ENCODE measurements at places on chromosomes 5 and 9.

DNA sequence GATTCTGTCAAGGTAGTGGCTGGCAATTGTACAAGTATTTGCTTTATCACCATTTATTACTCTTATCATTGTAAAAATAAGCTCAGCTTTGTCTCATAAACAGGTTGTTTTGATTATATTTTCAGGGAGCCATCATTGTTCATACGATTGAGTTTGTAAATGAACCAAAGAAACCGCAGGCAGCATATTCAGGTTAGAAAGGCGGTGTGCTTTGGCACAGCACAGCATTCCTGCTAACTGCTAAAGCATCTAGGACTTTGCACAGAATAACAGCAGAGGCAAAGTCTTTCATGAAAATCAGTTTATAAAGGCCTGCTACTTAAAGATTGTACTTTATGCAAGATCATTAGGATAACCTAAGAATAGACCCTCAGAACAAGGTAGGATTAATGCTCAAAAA lies 281.5 kb upstream of the SLC24A2 start:
- no peak for DNase-seq

DNA sequence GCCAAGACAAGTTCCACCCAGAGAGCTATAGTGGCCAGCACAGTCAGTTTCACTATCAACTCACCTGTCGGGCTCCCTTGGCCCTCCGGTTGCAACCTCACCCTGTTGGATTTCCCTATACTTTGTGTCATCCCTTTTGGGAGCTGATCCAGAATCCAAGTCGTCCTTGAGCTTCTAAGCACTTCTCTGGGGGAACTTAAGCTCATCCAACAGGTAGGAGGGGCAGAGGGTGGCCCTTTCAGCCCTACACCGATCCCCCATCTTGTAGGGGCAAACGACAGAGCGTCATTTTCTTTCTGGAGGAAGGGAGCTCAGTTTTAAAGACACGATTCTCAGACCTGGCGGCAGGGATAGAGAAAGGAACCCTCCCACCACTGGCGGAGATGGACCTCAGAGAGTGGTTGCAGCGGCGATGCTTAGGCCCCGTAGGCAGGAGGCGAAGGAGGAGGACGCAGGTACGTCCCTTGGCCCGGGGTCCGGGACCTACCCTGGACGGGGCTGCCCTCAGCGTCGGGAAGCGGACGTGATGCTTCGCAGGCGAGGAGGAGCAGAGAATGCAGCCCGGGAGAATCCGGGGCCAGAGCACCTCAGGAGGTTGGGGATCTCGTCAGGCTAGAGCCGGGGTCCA lies 519 bp downstream of the ZER1 start:
- DNase-seq = no peak

DNA sequence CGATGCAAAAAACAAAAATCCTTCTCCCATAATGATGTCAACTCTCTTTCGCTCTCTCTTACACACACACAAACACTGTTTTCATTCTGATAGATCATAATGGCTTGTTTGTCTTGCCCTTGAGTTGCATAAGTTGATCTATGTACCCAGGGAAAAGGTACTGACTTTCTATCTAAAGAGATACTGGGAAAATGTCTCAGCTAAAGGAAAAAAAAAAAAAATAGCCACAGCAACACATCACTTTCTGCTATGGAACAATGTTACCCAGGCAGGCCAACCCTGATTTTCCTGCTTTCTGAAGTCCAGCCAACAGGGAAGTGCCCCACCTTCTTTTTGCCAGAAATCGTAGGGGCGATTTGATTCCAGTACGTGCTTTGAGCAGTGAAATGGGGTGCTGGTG lies 212.6 kb upstream of the ACTBL2 start:
- no peak for DNase-seq

- no peak for DNase-seq
Observed at GRCh38 chr9:15670894-15671293, 118.1 kb downstream of the CCDC171 start.

- no peak for DNase-seq
Observed at GRCh38 chr9:92058723-92059444, 56.3 kb downstream of the SPTLC1 start.

DNA sequence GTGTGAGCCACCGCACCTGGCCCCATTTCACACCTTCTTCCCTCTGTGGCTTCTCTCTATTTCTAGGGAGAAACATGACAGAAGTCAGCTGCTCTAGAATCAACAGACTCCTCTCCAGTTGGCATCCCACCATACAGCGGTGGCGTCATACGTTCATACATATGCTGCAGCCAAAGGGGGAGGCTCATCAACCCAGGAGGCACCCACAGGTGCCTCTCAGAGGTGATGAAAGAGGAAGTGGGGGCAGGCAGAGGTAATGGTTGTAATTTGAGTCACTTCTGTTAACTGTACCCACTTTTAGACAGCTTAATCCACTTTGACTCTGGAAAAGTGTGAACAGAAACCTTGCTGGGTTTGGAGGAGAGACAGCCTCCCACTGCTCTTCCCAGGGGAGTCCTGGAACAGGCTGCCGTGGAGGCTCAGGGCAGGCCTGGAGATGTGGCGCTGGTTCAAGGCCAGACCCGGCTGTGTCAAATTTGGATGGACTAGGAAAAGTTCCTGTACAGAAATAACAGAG lies 47.3 kb upstream of the SUB1 start:
- peak; percentile 52 for DNase-seq

GRCh38 chr5:150114102-150114641 lies 27.8 kb upstream of the CSF1R start:
- no peak for DNase-seq

- DNase-seq = no peak
Observed at GRCh38 chr5:5793242-5794117, 371.0 kb downstream of the ICE1 start.

DNA sequence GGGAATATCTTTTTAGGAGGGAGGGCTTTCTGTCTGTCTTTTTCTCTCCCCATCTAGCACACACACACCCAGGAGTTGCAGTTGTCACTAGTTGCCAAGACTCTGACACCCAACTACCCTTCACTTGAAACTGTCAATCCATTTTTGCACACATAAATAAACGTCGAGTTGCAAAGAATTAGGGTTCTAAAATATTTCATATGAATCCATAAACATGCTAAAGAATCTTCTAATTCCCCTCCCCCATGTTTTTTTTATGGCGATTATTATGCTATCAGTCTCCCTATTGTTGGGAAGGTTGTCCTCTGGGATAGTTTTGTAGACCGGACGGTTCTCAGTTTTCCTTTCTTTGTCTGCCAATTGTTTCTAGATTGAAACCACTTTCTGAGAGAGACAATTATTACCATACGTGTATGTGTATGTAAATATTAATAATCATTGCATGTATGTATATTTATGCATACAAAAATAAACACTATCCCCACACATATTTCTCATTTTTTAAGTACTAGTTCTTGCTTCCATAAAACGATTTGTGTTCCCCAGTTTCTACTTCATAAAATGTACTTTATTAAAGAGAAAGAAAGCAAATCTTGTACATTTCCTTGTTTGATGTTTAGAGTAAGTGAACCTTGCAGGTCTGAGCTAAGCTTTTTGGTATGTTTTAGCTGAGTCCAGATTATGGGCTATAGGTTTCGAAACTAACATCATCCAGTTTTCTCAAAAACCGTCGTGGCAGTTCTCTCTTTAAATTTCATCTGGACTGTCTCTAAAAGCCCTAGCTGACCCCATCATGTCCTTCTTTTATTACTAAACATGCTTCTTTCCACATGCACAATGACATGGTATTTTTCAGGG lies 165.0 kb upstream of the MPDZ start:
- DNase-seq = no peak

- no peak for DNase-seq
Observed at GRCh38 chr9:123738648-123739047, 191.3 kb downstream of the DENND1A start.

DNA sequence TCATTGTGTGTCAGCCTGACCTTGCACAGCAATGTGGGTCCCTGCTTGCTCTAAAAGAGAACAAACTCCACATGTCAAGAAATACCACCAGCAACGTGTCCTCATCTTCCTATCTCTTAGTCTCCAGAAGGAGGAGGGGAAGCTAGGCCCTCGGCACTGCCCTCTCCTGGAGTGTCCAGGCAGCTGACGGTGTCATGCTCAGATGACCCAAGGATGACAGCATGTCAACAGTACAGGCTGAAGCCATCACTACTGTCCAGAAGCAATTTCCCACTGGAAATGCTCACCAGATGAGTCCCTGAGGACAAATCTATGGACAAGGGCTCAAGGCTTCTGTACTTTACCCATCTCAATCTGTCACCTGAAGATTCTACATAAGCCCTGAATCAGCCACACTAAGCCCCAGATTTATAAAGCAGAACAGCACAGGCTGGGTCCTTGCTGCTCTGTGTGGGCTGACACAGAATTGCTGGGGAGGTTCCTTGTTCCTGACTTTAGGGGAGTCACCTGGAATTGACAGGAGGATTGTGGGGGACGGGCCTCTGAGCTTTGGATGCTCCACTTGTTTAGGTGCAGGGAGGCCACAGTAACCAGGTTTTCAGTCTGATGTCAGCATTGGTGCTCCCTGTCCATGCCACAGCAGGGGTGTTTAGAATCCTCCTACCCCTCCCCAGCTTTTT lies 210.2 kb downstream of the DAB2IP start:
- DNase-seq = no peak

DNA sequence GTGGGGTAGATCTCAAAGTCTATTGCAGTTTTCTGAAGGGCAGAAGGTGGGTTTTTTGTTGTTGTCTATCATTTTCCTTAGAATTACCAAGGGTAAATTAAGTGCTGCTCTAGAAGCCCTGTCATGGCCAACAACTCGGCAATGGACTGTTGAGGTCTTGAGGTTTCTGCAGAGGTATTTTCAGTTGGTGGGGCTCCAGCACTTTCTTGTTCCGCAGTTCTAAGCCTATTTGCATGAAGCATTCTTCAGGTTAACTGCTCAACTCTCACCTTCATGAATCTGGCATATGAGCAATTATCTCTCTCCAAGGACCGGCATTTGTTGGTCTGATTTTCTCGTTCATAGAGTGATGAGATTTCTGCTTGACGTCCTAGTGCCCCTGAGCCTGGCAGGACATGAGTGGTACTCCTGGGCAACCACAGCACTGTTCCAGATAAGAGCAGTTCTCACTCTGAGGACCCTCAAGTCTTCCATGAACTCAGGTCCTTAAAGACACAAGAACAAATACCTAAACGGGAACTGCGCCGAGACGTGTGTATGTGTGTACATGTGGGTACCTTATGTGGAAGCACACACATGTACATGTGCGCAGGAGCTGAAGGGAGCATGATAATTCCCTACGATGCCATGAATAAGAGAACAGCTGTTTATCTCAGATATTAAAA lies 544.5 kb downstream of the CSNK1G3 start:
- DNase-seq = no peak

DNA sequence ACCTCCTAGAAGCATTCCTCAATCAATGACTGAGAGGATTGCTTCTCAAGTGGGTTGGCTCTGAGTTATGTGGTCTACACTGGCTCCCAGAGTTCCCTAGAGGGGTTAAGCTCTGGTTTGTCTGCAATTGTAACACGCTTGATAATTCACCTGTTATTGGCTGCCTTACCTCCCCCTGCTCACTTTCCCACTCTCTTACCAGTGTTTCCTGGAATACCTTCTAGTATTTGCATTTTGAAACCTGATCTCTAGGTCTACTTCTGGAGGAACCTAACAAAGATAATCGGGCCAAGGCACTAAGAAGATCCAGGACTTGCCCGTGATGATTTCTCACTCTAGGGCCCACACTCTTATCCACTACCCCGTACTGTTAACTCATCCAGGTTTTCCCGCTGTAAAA lies 110.1 kb upstream of the MAP3K1 start:
- no peak for DNase-seq

- no peak for DNase-seq
Observed at GRCh38 chr9:125235804-125236519, 5.2 kb downstream of the HSPA5 start.

Data from activated naive CD4-positive, alpha-beta T cell treated with anti-CD3 and anti-CD28 coated beads, Interleukin-2, amount 10 ng/mL, durations not matched to agents 7 days and 5 days (primary cell).